Stimulated activated CD4-positive, alpha-beta T cell treated with anti-CD3 and anti-CD28 coated beads, Interleukin-1b, Interleukin-23, amount 100 ng/mL, for 24 hours (primary cell): ENCODE measurements at places on chromosomes 13 and 19.

DNA sequence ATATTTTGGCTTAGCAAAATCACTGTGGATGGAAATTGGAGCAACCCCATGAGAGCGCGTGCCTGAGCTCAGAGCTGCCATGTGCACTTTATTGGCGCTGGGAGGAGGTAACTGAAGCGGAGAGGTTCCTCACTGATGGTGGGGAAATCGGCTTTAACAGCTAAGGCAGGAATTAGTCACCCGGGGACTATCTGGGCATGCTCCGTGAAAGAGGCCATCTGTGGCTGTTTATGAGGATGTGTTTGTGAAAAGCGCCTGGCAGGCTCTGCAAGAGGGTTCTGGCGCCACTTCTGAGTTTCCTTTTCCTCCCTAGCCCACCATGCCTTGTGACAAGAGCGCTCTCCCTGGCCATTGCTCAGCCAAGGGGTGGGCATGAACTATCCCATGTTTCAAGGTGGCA is 815.6 kb downstream of the UQCRFS1 start:
- no peak for DNase-seq

GRCh38 chr13:42814868-42815267 is 33.5 kb downstream of the FAM216B start:
- DNase-seq, result no peak

- DNase-seq, result no peak
Observed at GRCh38 chr13:89181041-89181440, 1509.9 kb downstream of the SLITRK5 start.

DNA sequence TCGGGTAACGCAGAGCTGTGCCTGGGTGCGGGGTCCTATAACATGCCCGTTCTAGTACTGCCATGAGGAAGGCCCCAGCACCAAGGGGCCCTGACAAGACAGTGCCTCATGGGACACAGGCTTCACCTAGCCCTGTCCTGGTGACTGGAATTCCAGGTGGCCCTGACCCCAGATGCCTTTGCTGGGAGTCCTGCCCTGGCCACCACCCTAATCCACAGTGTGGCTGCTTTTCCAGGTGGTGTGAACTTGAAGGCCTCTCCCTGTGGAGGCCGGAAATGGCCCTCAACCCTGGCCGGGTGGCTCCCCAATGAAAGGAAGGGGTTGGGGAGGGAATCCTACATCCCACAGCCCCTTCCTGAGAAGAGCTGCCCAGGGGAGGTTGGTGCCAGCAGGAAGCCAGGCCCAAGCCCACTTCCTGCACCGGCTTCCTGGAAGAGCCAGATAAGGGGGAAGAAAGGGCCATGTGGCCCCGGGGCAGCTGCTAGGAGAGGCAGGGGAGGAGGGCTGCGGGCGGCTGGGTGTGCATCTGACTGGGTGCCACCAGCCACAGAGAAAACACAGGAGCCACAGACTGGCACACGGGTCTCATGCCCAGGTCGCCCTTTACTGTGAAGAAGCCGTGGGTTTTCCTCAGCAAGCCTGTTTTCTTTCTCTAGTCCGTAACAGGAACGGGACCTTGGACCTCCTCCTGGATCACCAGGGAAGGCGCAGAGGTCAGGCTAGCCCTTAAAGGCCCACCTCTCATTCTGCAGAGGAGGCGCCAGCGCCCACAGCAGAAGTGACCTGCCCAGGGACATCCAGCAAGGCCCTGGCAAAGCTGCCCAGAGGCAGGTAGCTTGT is 4.7 kb downstream of the LSM4 start:
- no peak for DNase-seq

DNA sequence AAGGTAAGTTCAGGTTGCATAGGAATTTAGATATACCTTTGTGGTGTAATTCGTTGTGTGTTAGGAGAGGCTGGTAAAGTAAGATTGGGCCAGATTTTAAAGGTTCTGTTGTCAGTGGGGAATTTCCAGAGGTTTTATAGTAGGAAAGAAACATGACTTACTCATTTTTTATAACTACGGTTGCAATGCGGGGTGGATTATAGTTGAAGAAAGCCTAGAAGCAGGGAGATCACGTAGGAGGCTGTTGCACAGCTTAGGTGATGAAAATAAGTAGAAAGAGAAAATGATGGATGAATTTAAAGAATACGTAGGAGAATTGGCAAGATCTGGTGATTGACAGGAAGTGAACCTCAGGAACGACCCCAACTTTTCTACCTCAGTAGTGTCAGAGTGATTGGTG is 61.1 kb downstream of the PIBF1 start:
- no peak for DNase-seq
